ENCODE measurements at places on chromosomes 3 and 15.

DNA sequence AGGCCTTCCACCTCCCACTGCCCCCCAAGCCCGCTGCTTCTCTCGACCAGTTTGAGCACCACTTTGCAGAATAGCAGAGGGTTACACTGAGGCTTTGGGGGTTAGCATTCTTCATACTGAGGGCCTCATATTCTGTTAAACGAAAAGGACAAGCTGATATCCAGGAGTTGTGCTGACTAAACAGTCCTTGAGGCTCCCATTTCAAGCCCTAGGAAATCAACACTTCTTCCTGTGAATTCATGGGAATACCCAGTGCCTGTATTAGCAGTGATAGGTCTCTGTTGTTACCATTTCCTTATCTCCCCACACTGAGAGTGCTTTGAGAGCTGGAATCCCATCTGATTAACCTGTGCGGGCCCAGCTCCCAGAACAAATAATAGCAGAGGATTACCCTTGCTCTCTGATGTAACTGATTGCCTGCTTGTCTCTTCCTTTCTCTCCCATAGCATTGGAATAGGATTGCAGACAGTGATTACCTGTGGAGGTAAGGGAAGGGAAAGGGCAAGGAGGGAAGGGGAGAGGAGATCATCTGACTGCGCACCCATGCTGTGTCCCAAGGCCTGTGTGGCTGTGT lies 930 bp downstream of the FBXW12 start:
- no peak for DNase-seq

DNA sequence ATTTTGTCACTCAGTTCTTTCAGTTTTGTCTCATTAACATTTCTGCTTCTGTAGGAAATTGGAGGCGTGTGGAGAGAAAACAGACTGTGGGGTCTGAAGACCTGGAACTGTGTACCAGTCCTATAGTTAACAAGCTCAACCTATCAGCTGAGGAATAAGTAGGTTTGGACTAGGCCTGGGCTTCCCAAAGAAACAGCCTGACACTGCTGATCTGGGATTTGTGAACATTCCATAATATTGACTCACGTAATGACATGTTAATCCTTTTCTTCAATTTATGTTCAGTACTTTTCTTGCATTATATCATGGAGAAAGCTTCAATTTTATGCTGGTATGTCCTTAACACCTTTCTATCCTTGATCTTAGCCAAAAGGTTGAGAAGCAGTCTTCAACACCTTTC lies 181.6 kb upstream of the RORA start:
- DNase-seq, result no peak

DNA sequence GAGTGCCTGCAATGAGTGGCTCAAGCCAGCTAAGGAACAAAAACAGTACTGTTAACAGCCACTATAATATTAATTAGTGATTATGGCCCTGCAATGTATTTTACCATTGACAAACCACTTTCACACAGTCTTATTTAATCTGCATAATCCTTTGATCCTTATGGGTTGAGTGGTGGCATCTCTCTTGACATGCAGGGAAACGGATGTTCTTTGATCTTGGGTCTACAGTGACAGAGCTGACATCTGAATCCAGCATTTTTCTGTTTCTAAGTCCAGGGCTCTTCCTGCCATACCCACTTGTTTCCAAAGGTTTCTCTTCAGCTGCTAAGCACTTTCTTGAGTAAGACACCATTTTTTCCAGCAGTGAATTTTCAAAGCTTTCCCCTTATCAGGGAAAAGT lies 277.7 kb upstream of the ROPN1 start:
- DNase-seq, result no peak

DNA sequence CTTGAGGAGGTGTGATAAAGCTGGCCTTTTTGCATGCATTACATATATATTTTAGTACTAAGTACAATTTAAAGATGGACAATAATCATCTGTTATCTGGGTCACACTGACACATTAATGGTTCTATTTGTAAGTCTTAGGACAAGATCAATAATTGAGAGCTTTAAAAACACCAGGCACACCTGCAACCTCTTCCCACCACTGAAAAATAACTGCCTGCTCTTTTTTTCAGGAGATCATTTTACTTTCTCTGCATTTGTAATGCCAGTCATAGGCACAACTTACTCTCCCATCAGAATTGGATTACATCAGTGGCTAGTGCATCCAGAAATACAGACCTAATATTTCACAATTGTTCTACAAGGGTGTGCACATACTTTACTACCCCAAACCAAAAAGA lies 149.8 kb downstream of the MECOM start:
- no peak for DNase-seq

GRCh38 chr3:24707936-24708335 lies 213.3 kb upstream of the THRB start:
- DNase-seq, result no peak

GRCh38 chr15:101450403-101451265 lies 38.9 kb downstream of the PCSK6 start:
- DNase-seq, result no peak

DNA sequence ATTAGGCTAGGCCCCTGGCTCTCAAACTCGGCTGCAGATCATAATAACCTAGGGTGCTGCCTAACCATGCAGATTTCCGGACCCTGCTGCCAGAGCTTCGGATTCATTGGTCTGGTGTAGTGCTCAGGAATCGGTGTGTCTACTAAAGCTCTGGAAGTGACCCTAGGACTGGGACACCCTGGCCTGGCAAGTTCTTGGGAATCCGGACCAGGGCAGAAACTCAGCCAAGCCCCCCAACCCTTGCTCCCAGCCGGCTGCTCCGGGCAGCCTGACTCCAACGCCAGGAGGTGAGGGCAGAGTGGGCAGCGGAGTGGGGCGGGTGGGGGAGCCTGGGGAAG lies 23.0 kb downstream of the IGDCC3 start:
- no peak for DNase-seq
